ENCODE measurements at places on chromosomes 7 and 10.
A peak's percentile ranks its signal among the peaks of the same experiment; 100 is the strongest.

DNA sequence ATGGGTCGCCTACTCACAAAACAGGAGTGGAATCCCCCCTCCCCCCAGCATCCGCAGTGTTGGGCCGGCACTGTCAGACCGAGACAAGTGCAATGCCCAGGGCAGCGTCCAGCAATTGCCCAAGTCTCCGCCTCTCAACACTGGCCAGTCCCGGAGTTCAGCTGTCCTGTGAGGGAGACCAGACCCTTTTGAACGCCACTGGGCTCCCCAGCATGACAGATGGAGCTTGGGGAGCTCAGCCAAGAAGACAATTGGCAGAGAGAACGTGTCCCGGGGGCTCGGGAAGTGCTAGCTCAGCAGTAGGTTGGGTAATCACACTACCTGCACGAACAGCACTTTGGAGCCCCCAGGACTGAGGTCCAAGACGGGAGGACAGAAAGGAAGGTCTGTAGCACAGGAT is 4.7 kb downstream of the COPS6 start:
- no peak for DNase-seq

GRCh38 chr10:44982114-44982460 is 3.5 kb upstream of the DEPP1 start:
- DNase-seq = no peak

DNA sequence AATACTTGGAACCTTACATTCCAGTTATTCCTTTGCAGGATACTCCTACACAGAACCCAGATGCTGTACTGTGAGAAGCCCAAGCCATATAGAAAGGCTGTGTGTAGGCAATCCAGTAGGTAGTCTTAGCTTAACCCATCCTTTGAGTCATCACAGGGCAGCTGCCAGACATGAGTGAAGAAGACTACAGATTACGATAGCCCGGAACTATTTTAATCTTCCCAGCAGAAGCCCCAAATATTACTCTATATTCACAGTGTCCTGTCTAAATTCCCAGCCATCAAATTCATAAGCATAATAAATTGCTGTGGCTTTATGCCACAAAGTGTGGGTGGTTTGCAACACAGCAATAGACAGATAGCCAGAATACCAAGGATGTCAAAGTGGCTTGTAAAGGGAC is 474.1 kb upstream of the STEAP1 start:
- no peak for DNase-seq

DNA sequence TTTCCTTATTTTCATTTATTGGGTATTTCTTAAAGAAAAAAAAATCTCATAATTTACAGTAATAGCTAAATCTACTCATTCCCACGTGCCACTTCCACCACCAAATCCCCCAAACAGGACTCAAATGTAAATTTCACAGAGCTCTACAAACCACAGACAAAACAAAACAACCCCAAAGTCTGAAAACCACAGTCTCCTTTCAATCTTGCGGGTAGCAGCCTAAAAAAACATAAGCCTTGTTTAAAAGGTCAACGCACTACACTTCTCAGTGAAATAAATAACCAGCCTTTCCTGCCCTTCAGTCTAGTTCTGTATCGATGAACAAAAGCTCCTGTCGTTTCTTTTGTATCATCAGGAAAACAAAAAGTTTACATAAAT is 121.8 kb upstream of the AFAP1L2 start:
- no peak for DNase-seq

DNA sequence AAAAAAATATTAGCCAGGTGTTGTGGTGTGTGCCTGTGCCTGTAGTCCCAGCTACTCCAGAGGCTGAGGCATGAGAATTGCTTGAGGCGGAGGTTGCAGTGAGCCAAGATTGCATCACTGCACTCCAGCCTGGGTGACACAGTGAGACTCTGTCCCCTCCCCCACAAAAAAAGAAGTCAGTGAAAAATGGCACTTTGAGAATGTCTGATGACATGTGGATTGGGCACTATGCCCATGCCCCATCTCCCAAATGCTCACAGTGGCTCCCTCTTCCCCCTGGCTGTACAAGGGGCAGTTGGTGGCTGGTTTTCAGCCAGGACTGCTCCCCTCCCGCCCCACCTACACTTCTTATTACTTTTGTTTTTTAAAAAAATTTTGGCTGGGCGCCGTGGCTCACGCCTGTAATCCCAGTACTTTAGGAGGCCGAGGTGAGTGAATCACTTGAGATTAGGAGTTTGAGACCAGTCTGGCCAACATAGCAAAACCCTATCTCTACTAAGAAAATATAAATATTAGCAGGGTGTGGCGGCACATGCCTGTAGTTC is 26.1 kb downstream of the IL15RA start:
- DNase-seq = peak; percentile 69

- DNase-seq = no peak
These were observed 252.4 kb upstream of the GHITM start for GRCh38 chr10:83886871-83887270.

GRCh38 chr7:73703757-73704639 is 15.5 kb downstream of the STX1A start:
- peak; percentile 57 for DNase-seq

- no peak for DNase-seq
These were observed 584.4 kb downstream of the INHBA start for GRCh38 chr7:41118486-41118885.

DNA sequence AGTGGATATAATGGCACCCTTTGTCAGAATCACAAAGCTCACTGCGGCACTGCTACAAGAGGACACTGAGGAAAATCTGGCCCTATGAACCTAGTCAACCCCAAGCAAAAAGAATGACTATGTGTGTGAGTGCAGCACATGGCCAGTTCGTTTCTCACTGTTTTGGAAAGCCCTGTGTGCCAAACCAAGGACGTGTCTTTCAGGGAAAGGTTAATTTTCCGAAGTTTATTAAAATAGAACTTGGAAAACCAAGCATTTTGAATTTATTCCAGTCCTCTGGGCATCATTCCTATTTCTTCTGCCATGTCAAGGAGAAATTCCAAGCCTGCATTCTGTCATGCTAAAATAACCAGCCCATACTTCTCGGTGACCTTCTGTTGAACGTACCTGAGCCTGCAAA is 471.8 kb downstream of the PLXDC2 start:
- no peak for DNase-seq

- peak; percentile 34 for DNase-seq
These were observed 2.4 kb downstream of the ZNF467 start for GRCh38 chr7:149770728-149771636.

GRCh38 chr10:112986544-112987190 is 36.6 kb downstream of the TCF7L2 start:
- no peak for DNase-seq

- DNase-seq = no peak
These were observed 92.4 kb downstream of the KIF20B start for GRCh38 chr10:89793649-89794254.

GRCh38 chr7:90824386-90825307 is 228.5 kb downstream of the CDK14 start:
- no peak for DNase-seq

DNA sequence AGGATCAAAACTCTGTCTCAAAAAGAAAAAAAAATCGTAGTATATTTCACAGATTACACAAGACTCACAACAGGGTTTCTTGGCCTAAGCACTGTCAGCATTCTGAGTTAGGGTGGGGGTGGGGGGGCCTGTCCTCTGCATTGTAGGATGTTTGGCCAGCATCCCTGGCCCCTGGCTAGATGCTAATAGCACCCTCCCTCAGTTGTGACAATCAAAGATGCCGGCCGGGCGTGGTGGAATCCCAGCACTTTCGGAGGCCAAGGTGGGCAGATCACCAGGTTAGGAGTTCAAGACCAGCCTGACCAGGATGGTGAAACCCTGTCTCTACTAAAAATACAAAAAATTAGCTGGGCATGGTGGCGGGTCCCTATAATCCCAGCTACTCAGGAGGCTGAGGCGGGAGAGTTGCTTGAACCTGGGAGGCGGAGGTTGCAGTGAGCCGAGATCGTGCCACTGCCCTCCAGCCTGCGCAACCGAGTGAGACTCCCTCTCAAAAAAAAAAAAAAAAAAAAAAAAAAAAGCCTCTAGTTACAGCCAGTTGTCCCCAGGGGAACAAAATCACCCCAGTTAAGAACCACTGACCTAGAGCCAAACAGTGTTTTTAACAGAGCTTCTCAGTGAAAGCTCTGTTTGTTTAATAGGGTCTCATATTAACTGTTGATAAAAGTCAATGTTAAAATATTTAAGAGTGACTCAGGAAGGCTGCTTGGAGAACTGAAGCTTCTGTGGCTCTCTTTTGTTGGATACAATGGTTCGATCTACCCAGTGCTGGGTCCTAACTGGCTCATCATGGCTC is 161.0 kb upstream of the FAM171A1 start:
- DNase-seq = no peak

DNA sequence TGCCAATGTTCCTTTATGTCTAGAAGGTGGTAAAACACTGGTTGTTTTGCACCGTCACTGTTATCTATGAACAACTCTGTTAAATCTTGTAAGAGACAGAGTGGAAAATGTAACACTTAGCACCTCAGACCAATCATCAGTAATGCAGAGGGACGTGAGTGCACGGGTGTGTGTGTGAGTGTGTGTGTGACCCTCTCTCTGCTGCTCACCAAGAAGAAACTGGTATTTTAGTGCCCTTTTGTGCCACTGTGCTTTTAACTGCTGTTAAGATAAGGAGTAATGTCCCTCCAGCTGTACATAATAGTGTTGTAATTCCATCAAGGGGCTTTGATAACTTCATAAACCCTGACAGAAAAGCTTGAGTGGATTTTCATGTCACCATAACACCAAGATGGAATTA is 130.1 kb downstream of the CREB5 start:
- no peak for DNase-seq

GRCh38 chr10:53005612-53006345 is 233.2 kb upstream of the MBL2 start:
- DNase-seq = no peak

GRCh38 chr10:96310321-96310669 is 6.1 kb downstream of the DNTT start:
- DNase-seq = no peak

DNA sequence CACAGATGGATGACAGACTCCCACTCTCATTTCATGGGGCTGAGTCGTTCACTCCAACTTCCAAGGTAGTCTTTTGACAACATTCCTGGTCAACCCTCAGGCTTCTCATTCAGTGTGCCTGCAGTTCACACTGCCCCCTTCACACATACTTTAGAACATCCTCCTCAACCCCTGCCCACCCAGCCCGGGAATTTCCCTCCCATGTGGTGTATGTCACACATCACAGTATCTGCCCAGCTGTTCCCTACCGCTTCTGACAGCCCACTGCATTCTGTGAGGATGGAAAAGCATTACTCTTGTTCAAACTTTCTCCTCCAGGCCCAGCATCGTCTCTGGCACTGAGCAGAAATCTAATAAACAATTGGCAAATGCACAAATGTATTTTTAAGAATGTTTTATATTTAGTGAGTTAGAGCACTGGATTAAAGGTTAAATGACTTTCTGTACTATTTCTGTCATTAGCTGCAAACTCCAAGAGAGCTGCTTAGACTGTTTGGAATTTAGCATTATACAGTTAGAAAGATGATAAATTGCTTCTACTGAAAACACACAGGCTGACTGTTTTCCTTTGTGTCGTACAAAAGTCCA is 110.4 kb downstream of the SFMBT2 start:
- peak; percentile 78 for DNase-seq

GRCh38 chr10:505419-505818 is 184.0 kb downstream of the DIP2C start:
- no peak for DNase-seq

GRCh38 chr7:94907811-94908322 is 473 bp downstream of the PPP1R9A start:
- DNase-seq = no peak
